NCI-H748 treated with DMSO at 0.1 percent for 48 hours (cell line): ENCODE measurements at places on chromosomes 12 and 14.

DNA sequence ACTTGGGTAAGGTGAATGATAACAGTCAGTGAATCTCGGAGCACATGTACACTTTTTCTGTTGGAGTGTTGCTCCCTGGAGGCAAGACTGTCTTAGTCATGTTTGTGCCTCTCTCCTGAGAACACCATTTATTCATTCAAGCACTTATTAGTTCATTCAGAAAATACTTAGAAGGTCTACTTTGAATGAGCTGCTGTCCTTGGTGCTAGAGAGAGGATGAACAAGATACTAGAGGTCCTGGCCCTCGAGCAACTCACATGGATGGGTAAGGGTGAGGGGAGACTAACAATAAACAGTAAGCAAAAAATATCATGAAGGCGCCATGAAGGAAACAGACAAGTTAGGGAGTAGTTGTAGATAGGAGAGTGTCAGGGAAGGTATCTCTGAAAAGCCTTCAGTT is 17.1 kb upstream of the SAMD4A start:
- DNase-seq: no peak

GRCh38 chr14:24798911-24799462 is 165.0 kb upstream of the GZMB start:
- DNase-seq: no peak

DNA sequence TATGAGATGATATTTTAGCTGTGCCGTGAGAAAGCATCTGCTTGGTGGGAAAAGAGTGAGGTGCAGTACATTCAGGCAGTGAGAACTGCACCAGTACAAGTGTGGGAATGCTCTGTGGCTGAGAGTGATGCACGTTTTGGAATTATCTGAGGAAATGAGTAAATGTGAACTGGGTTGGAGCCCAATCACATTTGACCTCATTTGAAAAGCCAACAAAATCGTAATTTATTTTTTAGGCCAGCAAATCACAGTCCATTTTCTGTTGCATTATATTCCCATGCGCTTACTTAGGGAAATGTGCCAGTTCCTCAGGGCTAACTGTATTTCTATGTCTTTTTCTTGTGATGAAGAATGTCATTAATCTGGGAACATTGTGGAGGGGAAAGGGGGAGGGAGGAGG is 77.3 kb downstream of the SNAPC1 start:
- no peak for DNase-seq

DNA sequence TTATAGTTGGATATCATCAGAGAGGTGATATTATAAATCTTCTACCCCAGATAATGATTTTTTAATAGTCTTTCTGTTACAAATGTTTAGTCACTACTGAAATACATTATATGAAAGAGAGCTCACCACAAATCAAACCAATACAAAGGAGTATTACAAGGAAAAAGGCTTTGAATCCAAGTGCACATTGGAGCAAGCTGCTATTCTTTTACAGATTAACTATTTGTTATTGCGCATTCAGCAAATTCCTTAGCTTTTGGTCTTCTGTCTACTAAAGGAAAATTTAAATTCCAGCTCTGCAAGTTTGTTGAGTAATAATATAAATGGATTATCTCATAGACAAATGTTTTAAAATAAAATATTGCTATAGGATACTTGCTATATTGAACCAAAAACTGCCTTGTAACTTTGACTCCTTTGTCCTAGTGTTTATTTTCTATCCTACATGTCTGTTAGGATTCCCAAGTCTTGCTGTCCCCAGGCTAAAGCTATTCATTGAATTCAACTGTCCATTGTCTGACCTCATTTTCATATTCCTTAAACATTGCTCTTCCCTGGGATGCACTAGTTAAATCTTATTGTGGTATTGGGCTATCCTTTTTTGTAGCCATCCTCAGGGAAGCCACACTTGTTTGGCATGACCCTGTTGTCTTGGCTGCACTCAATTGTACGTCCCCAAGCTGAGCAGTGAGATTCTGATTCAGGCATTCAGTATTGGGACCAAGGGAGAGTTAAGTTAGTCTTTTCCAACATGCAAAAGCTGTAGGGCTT is 41.5 kb downstream of the PDE3A start:
- DNase-seq: no peak

DNA sequence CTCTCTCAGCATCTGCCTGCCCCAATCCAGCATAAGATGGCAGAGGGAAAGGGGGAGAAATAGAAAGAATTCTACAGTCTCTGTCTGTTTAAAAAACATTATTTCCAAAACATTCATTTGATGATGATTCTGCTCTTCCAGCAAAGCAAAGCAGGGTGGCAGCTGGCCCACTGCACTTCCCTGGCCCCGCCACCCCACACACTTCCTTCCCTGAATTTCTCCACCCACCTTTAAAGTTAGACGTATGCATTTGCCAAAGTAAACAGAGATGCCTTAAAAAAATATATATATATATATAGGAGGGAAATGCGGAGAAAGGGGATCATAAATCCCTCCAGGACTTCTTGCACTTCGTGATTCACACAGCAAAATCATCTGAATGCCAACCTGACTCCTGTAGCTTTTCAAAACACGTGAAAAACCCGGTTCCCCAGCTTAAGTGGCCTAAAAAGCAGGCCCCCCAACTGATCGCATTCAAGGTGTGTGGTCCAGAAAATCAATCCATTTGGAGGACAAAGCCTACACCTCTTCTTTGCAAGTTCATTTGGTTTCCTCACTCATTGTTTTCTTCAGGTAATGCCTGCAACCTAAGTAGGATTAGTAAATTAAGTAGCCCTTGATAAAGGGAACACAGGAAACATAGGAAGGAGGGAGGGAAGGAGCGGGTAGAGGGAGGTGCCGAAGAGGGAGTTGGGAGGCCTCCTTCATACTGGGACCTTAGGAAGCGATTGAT is 68.8 kb downstream of the LLPH start:
- DNase-seq: no peak

GRCh38 chr12:6768437-6768914 is 2.3 kb downstream of the PTMS start:
- DNase-seq: no peak

GRCh38 chr12:75694534-75695268 is 183.3 kb upstream of the KRR1 start:
- DNase-seq: no peak

DNA sequence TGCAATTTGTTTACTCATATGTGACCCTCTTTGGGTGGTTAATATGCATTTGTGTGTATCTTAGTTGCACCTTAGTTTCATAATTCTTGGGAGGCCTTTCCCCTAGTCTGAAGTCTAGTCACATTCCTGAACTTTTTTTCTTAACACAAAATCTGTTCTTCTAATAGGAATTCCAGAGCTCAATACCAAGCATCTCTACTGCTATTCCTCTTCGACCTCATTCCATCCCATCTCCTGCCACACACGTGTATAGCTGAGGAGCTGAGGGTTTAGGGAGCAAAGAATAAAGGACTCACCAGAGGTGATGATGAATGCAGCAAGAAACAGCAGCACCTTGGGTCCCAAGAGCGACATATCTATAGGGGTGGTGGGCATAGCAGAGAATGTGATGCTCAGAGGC is 875 bp downstream of the MFAP5 start:
- DNase-seq: no peak

DNA sequence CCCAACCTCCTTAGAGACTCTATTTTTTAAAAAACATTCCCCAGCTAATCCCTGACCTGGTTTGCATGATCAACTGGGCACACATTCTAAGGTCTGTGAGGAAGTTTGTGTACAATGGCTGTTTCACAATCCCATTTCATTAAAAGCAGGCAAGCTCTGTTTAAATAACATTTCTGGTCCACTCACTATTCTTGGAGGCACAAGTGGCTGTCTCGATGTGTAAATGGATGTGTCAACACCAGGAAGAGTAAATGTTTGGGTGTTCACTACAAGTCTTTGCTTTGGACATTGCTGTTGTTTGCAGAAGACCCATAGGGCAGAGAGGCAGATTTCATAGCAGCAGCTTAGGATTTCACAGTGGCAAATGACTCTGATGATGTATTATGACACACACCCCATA is 98.3 kb downstream of the PDZRN4 start:
- peak; percentile 99 for DNase-seq

- no peak for DNase-seq
These were observed 65.0 kb upstream of the AMIGO2 start for GRCh38 chr12:47144769-47145168.

DNA sequence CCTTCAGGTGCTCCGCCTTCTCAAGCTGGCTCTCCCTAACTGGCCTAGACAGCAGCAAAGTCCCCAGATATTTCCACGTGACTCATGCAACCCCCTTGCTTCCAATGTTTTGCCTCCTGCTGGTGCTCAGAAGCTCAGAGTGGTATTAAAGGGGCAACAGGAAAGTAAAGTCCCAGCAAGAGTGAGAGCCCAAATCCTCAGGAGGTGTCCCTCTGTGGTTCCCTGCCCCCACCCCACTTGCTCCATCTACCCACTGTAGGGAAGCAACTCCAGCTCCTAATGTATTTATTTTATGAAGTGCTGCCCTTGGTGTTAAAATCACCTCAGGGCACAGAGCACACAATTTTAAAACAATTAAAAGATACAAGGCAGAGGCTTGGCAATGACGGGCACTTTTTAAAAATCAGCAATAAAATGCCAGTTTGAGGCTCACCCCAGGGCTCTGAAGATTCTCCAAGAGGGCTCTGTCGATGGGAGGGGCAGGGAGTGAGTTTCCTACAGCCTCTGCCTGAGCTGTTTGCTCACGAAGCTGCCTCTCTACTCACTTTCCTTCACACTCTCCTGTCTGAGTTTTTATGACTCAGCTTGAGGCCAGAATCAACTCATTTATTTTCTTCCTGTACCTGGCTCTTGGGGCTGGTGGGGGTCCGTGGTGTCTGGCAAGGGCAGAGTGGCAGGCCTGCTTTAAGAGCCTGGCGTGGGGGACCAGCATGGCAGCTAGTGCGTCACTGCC is 81.9 kb upstream of the MAX start:
- DNase-seq: no peak

- no peak for DNase-seq
These were observed 17.2 kb downstream of the TRPV4 start for GRCh38 chr12:109815757-109816617.

DNA sequence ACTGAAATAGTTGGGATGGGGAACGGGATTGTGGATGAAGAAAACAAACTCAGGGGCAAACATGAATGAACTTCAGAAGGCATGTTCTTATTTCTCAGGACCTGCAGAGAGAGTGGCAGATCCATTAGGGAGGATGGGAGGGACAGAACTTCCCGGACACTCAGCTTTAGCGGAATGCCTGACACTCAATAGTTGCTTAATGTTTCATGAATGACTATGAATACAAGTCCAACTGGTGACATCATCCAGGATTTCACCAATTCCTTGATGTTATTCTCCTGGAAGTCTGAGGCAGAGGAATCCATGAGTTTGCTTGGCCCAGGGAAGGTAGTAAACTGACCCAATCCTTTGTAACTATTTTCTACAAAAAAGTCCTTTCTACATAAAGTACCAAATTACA is 37.8 kb upstream of the LRRC10 start:
- DNase-seq: no peak

- DNase-seq: no peak
These were observed 128.0 kb downstream of the ETV6 start for GRCh38 chr12:11777451-11777850.

GRCh38 chr14:58238252-58239243 is 6.1 kb upstream of the PSMA3 start:
- no peak for DNase-seq

GRCh38 chr14:91232052-91232451 is 12.5 kb downstream of the GPR68 start:
- no peak for DNase-seq

DNA sequence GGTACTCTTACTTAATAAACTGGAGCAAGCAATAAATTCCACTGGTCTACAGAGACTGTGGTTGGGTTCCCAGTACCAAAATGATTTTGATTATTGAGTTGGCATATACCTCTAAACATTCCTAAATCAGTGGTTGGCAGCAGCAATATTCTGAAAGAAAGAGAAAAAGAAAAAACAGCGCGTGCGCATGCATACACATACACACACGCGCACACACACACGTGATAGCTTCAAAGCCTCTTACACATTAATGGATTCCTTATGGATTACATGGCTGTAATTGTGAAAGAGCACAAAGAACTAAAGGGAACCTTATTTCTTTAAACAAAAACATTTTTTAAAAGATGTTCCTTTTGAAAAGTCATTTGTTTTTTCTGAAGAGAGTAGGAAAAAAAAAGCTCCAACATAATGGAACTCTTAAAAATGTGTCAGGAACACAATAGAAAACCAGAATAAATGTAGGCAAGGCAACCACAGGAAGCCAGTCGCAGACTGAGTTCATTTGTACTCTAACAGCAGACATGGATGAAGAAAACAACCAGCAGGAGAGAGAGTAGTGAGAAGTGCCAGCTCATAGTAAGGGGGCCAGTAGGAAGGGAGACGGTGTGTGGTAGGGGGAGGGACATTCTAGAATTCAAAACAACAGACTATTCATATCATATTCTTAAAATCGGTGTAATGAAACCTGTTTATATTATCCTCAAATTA is 80.0 kb downstream of the DRAM1 start:
- DNase-seq: no peak

GRCh38 chr12:120668868-120669840 is 17.8 kb upstream of the MLEC start:
- no peak for DNase-seq

DNA sequence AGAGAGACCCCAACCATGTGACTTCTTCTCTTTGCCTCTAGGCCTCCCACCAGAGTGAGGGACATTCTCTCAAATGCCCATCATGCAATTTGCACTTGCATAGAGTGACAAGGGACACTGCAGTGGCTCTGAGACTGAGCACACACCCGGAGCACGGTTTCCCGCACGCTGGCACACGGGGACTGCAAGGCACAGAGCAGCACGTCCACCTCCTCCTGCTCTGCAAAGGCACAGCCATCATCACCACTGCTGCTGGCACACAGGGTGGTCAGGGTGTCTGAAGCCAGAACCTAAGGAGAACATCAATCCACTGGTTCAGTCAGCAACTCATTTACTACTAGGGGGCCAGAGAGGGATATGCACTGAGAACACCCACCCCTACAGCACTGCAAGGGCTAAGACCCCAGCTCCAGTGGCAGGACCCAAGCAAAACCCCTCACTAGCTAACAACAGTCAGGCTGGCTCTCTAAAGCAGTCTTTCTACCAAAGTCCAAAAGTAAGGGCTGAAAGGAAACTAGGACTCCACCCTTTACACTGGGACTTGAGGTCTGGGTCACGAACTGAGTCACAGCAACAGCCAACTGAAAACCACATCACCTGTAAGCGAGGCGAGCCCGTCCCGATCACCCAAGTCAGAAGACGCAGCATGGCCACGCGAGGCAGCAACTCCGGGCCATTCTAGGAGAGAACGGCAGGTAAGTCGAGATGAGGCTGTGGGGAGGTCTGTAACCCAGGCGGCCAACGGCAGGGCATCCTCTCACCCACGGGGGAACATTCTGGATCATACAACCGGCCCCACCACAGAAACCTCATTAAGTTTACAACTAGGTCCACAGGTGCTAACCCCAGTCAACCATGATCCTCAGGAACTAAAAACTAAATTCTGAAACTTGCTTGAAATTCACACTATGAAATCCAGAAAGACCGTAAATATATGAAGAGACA is 37.9 kb downstream of the GCN1 start:
- no peak for DNase-seq
